ENCODE measurements at places on chromosomes 5 and 9.

- DNase-seq: no peak
These were observed 108.4 kb downstream of the SLIT3 start for GRCh38 chr5:169192536-169192935.

DNA sequence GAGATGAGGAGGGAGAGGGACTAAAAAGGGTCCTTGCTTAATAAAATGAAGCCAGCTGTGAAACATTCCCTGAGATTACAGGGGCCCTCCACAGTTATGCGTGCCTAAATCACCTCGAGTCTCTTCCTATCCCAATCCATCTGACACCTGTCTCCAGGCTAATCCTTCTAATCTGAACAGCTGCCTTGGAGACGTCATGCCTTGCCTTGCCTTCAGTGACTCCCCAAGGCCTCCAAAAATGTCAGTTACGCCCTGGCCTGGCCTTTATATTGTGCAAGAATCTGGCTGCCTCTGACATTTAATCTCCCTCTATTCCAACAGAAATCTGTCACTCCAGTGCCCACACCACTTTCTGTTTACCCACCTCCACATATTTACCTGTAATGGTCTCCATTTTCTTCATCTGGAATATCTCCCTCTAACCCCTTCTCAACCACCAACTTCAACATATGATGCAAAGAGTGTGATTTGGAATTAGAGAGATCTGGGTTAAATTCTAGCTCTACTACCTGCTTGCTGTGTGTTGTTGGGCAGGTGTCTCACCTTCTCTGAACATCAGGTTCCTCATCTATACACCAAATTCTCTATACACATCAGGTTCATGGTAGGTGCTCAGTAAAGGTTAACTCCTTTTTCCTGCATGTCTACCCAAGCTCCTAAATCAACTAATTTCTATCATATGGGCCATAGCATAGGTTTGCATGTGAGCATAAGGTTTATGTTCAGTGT lies 57.9 kb downstream of the PTCD2 start:
- no peak for DNase-seq

- no peak for DNase-seq
These were observed 155.1 kb upstream of the NR4A3 start for GRCh38 chr9:99666571-99666970.

- no peak for DNase-seq
These were observed 482.0 kb downstream of the DTWD2 start for GRCh38 chr5:118506217-118506852.

DNA sequence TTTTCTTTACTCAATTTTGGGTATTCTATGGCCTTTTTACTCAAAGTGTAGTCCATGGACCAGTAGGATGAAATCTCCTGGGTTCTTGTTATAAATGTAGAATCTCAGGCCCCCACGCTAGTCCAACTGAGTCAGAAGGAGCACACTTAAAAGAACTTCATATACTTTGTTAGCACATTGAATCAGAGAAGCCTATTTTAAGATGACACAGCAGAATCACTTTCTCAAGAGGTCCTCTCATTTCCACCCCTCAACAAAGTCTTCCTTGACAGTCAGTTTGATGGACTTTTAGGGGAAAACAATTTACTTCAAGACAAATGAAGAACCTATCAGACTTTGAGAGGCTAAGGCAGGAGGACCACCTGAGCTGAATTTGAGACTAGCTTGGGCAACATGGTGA lies 37.7 kb upstream of the FGF10 start:
- no peak for DNase-seq
